Stimulated activated CD8-positive, alpha-beta memory T cell treated with anti-CD3 and anti-CD28 coated beads, Interleukin-4, amount 100 ng/mL, for 24 hours (primary cell): ENCODE measurements at places on chromosomes 6 and 20.

DNA sequence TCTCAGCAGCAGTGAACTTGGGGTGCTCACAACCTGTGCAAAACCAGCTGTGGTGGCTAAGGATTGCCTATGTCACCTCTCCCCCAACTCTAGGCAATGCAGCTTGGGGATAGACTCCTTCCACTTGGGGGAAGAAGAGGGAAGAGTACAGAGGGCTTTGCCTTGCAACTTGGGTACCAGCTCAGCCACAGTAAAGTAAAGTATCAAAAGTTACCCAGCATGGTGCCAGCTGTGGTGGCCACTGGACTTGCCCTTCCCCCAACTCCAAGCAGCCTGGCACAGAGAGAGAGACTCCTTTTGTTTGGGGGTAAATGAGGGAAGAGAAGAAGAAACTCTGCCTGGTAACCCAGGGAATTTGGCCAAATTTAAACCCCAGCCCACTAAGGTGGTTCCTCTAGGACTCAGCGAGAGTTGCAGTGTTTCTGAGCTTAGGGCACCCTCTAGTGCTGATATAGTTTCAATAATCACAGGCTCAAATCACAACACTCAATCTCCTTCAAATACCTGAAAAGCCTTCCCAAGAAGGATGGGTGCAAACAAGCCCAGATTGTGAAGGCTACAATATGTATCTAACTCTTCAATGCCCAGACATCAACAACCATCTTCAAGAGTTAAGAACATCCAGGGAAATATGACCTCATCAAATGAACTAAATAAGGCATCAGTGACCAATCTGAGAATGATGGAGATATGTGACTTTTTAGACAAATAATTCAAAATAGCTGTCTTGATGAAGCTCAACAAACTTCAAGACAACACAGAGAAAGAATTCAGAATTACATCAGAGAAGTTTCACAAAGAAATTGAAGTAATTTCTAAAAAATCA, 7.6 kb upstream of the DEFB129 start:
- DNase-seq, result no peak

GRCh38 chr6:36827261-36828079, 11.8 kb downstream of the CPNE5 start:
- no peak for DNase-seq

DNA sequence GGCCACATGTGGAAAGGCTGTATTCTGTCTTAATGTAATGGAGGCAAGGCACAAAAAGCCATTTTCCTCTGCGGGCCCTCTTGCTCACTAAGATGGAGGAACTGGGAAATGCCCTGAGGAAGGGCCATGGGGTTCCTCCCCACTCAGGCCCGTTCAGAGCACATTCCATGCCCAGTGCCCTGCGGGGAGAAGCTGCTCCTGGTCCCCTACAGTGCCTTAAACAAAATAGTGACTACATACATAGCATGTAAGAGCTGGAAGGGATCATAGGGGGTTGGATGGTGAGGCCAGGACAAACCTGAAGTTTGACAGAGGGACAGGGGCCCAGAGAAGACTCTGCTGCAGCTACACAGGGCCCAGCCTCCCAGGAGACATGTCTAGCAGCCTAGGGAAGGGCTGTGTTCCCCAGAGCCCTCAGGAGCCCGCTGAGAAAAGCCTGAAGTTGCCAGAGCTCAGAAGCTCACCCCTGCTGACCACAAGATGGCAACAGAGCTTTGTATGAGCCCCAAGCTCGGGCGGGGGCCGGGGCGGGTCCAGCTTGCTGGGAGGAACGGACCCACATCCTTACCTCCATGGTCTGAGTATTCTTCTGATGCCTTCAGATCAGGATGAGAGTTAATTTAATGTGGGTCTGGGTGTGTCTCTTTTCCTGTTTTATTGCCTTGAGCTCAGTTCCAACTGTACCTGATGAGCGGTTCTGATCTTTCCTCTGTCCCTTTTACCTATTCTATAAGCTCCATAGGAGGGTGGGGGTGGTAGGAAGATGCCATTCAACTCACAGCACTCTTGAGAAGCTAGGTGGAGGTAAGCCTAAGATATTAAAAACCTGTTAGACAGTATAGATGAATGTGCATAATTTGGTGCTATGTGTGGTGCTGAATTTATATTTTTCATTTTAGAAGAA, 242.9 kb downstream of the CDC5L start:
- peak; percentile 13 for DNase-seq

- DNase-seq, result no peak
These were observed 455.7 kb downstream of the PLCB1 start for GRCh38 chr20:8587810-8588209.

DNA sequence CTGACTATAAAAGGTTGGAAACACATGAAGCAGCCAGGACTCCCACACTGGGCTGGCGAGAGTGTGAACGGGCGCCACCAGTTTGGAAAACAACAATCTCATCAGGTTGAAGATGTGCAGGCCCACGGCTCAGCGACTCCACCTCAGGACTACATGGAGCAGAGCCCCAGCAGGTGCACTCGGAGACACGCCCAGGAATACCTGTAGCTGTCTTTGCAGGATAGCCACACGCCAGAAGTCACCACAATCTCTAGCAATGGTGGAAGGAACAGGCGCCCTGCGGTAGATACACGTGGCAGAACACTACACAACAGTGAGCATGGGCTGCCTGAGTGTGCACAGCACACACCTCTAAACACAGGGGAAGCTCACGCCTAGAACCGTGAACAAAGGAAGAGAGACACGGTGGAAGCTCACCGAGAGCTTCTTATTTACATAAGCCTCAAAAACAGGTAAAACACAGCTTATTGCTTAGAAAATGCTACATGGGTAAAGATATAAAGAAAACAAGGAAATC, 28.7 kb upstream of the RPS6KA2 start:
- DNase-seq, result no peak

- no peak for DNase-seq
These were observed 249.7 kb downstream of the TTLL2 start for GRCh38 chr6:167574431-167575151.

DNA sequence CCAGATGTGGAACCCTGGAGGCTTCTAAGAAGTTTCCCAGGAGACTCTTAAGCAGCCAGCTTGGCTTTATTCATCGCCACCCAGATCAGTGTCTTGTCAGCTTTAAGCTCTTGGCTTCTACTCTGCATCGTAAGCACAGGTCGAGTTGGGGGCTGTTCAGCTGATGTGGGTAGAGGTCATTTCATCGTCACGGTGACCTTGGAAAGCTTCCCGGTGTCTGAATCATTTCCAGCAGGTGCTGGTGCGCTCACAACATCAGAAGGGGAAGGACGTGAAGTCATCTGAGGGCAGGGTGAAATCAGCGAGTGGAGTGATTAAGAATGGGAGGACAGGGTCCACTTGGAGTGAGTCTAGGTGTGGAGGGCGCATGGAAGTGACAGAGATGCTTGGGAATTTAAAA, 112.6 kb downstream of the SASH1 start:
- DNase-seq, result no peak

DNA sequence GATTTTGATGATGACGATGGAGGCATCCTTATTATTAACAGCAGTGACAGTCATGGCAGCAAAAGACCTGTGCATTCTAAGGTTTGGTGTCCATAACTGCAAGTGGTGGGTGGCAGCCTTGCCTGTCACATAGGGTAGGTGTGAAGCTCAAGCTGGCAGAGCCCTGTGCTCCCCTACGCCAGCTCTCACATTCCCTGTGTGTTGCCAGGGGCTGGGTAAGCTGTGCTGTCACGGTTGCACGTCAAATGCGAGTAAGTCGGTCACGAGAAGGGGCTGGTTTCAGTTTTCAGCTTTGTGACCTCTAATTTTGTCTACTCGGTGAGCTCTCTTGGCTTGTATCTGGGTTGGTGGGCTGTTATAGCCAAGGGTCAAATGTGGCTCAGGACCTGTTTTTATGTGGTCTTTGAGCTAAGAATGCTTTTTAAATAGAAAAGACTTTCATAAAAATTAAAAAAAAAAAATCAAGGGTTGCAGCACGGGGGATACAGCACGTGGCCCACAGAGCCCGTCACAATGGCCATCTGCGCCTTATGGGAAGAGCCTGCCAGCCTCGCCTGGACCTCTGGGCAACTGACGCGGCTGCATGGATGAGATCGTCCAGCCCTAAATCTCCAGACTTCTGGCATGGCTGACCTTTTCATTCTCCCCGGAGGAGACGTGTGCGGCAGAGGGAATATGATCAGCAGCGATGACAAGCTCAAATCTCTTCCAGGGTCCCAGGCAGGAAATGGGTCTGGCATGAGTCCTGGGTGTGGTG, 148.5 kb downstream of the PHACTR3 start:
- DNase-seq, result no peak
